Activated T-cell treated with anti-CD3 and anti-CD28 coated beads, Interleukin-2, amount 50 U/mL, for 24 hours (primary cell): ENCODE measurements at places on chromosomes 13 and 19.

GRCh38 chr13:94988654-94989053, 276.3 kb upstream of the SOX21 start:
- no peak overlapping the region for H3K4me3 ChIP-seq
- no peak overlapping the region for H3K27ac ChIP-seq
- H3K27me3 ChIP-seq: peaks cover 28% of the 10 kb centered on the region
- no peaks in the 10 kb centered on the region for H3K36me3 ChIP-seq
- H3K4me1 ChIP-seq: no peaks in the 10 kb centered on the region

DNA sequence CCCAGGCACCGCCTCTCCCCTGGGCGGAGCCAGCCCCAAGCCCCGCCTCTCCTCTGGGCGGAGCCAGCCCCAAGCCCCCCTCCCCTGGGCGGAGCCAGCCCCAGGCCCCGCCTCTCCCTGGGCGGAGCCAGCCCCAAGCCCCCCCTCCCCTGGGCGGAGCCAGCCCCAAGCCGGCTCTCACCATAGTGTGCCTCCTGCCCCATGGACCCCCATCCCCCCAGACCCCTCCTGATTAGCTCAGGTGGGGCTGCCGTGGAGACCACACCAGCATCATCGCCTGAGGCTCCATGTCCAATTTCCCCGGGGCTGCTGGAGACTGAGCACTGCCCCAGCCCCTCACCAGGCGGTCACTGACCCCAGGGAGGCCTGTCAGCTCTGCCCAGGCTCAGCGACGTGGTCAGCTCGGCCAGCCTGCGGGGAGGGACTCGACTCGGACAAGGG, 4.2 kb upstream of the MADCAM1 start:
- H3K27ac ChIP-seq: no peak overlapping the region
- H3K27me3 ChIP-seq: peaks cover 12% of the 10 kb centered on the region
- peaks cover 7% of the 10 kb centered on the region for H3K4me1 ChIP-seq
- H3K4me3 ChIP-seq: no peak overlapping the region
- no peak for DNase-seq

GRCh38 chr19:7734220-7735203, 2.6 kb upstream of the CLEC4G start:
- no peak overlapping the region for H3K4me3 ChIP-seq
- H3K36me3 ChIP-seq: no peaks in the 10 kb centered on the region
- H3K4me1 ChIP-seq: peaks cover 15% of the 10 kb centered on the region
- peak; percentile 9 for DNase-seq

GRCh38 chr19:5330307-5330720, 10.3 kb downstream of the PTPRS start:
- no peak overlapping the region for H3K4me3 ChIP-seq
- no peaks in the 10 kb centered on the region for H3K36me3 ChIP-seq
- peaks cover 2% of the 10 kb centered on the region for H3K4me1 ChIP-seq
- H3K27ac ChIP-seq: no peak overlapping the region
- peaks cover 59% of the 10 kb centered on the region for H3K27me3 ChIP-seq

- DNase-seq: no peak
- peaks cover 27% of the 10 kb centered on the region for H3K27me3 ChIP-seq
These were observed 21.7 kb downstream of the TEX30 start for GRCh38 chr13:102751886-102752285.

DNA sequence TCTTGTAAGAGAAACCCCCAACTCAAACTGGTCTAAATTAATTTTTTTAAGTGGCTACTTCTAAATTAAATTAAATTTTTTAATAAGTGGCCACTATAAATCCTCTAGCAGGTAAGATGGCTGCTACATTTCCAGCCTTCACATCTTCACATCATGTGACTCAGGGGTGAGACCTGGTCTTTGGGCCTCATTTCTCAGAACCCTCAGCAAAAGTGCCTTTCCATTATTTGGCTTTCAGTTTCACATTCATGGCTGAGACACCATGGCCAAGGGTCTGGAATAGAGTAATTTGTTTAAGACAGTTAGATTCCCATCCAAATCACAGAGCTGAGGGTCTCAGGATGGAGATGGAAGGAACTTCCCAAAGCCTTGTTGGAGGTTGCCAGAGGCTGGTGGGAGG, 47.5 kb downstream of the DCT start:
- H3K36me3 ChIP-seq: no peaks in the 10 kb centered on the region
- no peaks in the 10 kb centered on the region for H3K27me3 ChIP-seq
- no peak overlapping the region for H3K4me3 ChIP-seq
- no peak for DNase-seq
- H3K27ac ChIP-seq: peak overlapping the region; percentile 86

GRCh38 chr19:31318790-31319425, 30.3 kb downstream of the TSHZ3 start:
- no peak overlapping the region for H3K27ac ChIP-seq
- DNase-seq: no peak
- no peaks in the 10 kb centered on the region for H3K36me3 ChIP-seq
- no peaks in the 10 kb centered on the region for H3K4me1 ChIP-seq

DNA sequence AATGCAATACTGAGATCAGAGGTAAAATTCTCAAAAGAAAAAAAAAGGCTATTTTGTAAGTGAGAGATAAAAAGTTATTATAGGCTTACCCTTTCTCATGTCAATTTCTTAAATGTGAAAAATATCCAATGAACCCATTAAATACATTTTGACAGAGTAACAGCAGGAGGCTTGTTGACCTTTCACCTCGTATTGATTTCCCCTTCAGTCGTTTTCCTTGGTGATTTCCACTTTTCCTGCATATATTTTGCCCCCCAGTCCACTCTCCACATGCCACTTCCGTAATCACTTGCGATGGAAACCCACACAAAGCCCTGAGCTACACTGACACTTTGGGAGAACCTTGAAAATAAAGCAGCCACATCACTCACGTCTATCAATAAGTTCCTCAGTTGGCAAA, 248.1 kb upstream of the OBI1 start:
- H3K27ac ChIP-seq: no peak overlapping the region
- no peaks in the 10 kb centered on the region for H3K36me3 ChIP-seq
- DNase-seq: no peak
- no peaks in the 10 kb centered on the region for H3K4me1 ChIP-seq

DNA sequence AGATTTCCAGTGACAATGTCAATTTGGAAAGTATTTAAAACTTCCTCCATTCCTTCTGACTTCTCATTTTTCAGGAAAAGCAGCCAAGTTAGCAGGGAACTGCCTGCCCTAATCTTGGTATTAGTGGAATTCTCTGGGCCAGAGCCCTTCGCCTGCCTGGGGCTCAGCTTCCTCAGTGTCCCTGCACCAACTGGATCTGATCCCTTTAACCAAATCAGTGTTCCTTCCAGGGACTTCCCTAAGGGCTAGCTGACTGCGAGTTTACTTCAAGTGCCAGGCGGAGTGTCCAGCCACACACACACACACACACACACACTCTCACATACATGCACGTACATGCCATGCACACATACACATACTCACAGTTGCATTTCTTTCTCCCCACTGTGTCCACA, 20.0 kb downstream of the RAB20 start:
- no peak for DNase-seq
- no peak overlapping the region for H3K4me3 ChIP-seq
- no peaks in the 10 kb centered on the region for H3K27me3 ChIP-seq
- no peaks in the 10 kb centered on the region for H3K36me3 ChIP-seq
- H3K27ac ChIP-seq: no peak overlapping the region

- peaks cover 36% of the 10 kb centered on the region for H3K4me1 ChIP-seq
- no peak for DNase-seq
- no peaks in the 10 kb centered on the region for H3K27me3 ChIP-seq
These were observed 2.6 kb upstream of the DOHH start for GRCh38 chr19:3503036-3503572.

DNA sequence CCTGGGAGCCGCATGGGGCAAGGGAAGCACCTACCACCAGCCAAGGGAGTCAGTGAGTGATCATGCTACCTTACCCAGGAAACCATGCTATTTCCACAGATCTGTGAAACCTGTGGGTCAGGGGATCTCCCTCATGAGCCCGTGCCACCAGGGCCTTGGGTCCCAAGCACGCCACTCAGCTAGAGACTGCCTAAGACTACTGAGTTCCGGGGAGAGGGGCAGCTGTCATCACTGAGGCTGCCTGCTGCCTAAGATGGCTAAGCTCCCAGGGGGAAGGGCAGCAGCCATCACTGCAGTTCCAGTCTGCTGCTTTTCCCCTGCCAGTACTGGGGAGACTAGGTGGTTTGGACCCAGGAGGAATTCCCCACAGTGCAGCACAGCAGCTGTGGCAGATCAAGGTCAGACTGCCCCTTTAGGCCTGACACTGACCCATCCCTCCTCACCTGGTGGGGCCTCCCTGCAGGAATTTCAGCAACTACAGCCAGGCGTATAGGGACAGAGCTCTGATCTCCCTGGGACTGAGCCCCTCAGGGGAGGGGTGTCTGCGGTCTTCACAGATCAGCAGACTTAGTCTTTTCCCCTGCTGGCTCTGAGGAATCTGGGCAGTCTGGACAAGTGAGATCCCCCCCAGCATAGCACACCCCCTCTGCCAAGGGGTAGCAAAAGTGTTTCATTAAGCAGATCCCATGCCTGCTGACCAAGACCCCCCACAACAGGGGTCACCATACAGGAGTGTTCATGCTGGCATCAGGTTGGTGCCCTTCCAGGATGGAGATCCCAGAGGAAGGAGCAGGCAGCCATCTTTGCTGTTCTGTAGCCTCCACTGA, 26.9 kb downstream of the VSTM2B start:
- H3K4me3 ChIP-seq: no peak overlapping the region
- no peaks in the 10 kb centered on the region for H3K36me3 ChIP-seq
- no peak overlapping the region for H3K27ac ChIP-seq

- H3K36me3 ChIP-seq: peaks cover 15% of the 10 kb centered on the region
- H3K27ac ChIP-seq: peak overlapping the region; percentile 28
- H3K4me3 ChIP-seq: no peak overlapping the region
- peak; percentile 90 for DNase-seq
These were observed 2.6 kb upstream of the PRKCG start for GRCh38 chr19:53879140-53880081.

GRCh38 chr19:32403291-32403995, 2.1 kb upstream of the DPY19L3 start:
- DNase-seq: no peak
- H3K36me3 ChIP-seq: peaks cover 19% of the 10 kb centered on the region
- H3K27ac ChIP-seq: peak overlapping the region; percentile 94
- H3K4me3 ChIP-seq: peak overlapping the region; percentile 88
- no peaks in the 10 kb centered on the region for H3K27me3 ChIP-seq
- peaks cover 29% of the 10 kb centered on the region for H3K4me1 ChIP-seq

DNA sequence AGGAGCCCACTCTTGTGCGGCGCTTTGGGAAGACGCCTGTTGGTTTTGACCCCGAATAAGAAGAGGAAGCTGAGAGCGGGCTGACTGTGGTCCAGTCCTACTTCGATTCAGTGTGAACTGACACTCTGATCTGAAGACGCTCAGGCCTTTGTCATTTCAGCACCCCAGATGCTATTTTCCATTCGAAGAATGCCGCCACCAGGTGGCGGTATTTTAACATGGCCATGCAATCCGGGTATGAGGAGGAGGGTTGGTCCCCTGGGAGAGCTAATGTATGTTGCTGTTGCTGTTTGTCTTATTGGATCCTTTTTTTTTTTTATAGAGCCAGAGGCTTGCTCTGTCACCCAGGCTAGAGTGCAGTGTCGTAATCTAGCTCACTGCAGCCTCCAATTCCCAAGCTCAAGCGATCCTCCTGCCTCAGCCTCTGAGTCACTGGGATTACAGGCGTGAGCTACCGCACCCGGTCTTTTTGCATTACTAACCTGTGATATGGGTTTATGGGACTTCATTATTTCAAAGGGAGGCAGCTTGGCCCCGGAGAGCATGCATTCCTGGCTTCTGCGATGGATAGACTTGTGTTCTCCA, 803 bp upstream of the TIMM44 start:
- peaks cover 46% of the 10 kb centered on the region for H3K36me3 ChIP-seq
- H3K27ac ChIP-seq: peak overlapping the region; percentile 99
- H3K4me3 ChIP-seq: peak overlapping the region; percentile 93
- peak; percentile 89 for DNase-seq
- H3K4me1 ChIP-seq: peaks cover 38% of the 10 kb centered on the region

DNA sequence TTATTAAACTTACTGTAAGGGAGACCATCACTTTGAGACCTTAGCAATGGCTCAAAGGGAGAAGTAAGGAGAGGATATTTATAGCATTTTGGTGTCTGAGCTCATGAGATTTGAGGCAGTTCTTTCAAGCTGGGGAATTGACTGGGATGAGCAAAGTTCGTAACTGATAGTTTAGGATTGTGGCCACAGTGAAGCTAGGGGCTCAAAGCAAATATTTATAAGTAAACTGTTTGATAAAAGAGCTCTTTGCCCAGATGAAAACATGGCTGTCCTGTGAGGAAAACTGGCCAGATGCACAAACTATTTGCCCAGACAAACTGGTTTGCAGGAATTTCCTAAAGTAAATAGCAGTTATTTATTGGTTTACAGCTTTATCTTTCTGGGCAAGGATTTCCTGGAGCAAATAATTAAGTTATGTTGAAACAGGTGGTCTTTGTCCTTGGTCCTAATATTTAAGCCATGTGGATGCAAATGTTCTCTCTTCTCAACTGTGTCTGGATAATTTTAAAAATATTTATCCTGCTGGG, 59.7 kb upstream of the TMTC4 start:
- H3K36me3 ChIP-seq: no peaks in the 10 kb centered on the region
- H3K27me3 ChIP-seq: peaks cover 38% of the 10 kb centered on the region
- H3K27ac ChIP-seq: no peak overlapping the region
- no peak overlapping the region for H3K4me3 ChIP-seq

DNA sequence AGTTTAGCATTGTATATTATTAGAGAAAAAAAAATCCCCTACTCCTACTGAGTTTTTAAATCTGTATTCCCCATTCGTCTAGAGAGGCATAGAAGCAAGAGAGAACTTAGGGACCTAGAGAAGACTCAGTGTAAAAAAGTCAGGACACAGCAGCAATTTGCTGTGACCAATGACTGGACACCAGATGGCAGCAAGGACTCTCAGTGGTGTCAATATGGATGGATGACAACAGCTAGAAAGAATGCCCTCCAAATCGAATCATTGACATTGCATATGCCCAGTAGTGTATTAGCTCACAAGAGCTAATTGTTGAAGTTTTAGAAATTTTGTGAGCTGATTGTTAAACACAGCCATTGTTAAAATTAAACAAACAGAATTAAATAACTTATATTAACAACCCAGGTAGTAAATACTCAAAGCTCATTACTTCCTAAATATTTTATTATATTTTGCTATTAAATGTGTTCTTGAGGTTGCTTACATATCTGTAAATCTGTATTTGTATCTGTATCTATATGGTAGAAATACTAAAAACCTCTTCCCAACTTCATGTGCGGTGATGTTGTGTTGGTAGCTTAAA, 43.9 kb downstream of the SIAH3 start:
- peaks cover 4% of the 10 kb centered on the region for H3K4me1 ChIP-seq
- H3K4me3 ChIP-seq: no peak overlapping the region
- no peaks in the 10 kb centered on the region for H3K36me3 ChIP-seq

DNA sequence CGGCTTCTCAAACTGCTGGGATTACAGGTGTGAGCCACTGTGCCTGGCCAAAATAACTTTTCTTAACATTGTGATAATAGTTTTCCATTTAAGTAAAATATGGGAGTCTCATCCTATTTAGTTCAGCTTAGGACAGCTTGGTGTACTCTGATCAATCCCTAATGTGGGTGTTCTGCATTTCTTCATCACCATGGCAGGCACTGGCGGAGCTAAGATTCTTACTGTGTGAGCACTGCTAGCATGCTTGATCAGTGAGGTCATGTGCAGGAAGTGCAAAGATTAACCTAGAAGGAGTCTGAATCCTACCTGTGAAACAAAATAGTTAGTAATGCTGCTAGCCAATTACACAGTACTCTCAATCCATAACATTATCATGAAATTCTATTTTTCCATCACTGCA, 1684.2 kb upstream of the SLC10A2 start:
- no peak overlapping the region for H3K27ac ChIP-seq
- H3K4me3 ChIP-seq: no peak overlapping the region
- no peaks in the 10 kb centered on the region for H3K4me1 ChIP-seq
- H3K36me3 ChIP-seq: no peaks in the 10 kb centered on the region
- no peak for DNase-seq
